ENCODE measurements at places on chromosomes 16 and 17.

GRCh38 chr16:24801761-24802302, 43.9 kb upstream of the SLC5A11 start:
- no peak for DNase-seq

GRCh38 chr17:29252101-29252791, 5.6 kb downstream of the CRYBA1 start:
- peak; percentile 40 for DNase-seq

GRCh38 chr16:14649816-14650215, 17.1 kb downstream of the BFAR start:
- no peak for DNase-seq

DNA sequence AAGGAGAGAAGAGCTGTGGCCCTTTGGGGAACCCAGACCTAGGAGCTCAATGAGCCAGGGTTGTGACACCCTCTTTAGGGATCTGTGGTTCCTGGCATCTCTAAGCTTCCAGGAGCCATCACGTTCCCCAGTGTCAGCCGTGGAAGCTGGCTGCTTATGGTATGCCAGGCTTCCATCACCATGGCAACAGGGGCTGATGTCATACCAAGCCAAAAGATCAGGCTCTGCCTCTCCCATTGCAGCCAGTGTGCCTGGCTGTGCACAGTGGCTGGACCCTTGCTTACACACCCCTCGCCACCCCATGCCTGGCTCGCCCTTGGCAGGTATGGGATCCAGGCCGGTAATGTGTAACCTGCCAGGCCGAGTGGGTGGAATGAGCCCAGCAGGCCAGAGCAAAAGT, 91.1 kb downstream of the SSH2 start:
- no peak for DNase-seq

- peak; percentile 39 for DNase-seq
Observed at GRCh38 chr16:48609652-48610029, 339 bp downstream of the N4BP1 start.

- no peak for DNase-seq
Observed at GRCh38 chr17:76887802-76888201, 19.6 kb downstream of the MGAT5B start.

- peak; percentile 63 for DNase-seq
Observed at GRCh38 chr16:51898872-51899271, 648.1 kb downstream of the TOX3 start.

DNA sequence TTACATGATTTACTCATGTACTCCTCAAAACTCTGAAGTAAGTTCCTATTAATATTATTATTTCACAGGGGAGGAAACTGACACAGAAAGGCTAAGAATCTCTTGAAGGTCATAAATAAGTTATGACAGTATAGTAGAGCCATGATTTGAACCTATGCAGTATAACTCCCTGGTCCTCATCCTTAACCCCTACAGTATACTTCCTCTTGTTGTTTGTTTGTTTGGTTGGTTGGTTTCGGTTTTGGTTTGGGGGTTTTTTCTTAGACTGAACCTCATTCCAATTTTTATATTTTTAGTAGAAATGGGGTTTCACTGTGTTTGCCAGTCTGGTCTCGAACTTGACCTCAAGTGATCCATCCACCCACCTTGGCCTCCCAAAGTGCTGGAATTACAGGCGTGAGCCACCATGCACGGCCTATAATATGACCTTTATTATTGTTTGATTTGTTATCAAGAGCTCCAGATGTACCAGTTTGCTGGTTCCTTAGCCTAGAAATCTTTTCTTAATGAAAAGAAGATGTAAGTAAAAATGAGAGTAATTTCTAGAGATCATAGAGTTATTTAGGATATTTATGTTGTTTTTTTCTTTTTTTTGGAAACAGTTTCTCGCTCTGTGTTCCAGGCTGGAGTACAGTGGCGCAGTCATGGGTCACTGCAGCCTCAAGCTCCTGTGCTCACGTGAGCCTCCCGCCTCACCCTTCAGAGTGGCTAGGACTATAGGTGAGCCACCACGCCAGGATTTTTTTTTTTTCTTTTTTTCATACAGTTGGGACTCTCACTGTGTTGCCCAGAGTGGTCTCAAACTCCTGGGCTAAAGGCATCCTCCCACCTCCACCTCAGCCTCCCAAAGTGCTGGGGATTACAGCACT, 4.8 kb downstream of the PRR11 start:
- no peak for DNase-seq

DNA sequence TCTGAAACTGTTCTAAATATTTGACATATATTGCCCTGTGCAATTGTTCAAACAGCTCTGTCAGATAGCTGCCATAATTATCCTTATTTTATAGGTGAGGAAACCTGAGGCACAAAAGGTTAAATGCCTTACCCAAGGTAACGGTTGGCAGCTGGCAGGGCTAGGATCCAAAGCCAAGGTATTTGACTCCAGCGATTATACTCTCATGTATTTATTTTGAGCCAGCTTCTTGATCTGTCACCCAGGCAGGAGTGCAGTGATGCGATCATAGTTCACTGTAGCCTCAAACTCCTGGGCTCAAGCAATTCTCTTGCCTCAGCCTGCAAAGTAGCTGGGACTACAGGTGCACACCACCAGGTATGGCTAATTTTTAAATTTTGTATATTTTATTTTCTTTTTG, 7.2 kb downstream of the ENO3 start:
- no peak for DNase-seq

GRCh38 chr16:68386628-68387027, 61.7 kb downstream of the SMPD3 start:
- no peak for DNase-seq

GRCh38 chr16:67783353-67783725, 23.0 kb downstream of the RANBP10 start:
- no peak for DNase-seq

GRCh38 chr16:1485847-1486496, 2.8 kb downstream of the PTX4 start:
- DNase-seq, result no peak

GRCh38 chr17:20273741-20274500, 193.4 kb downstream of the LGALS9B start:
- no peak for DNase-seq

DNA sequence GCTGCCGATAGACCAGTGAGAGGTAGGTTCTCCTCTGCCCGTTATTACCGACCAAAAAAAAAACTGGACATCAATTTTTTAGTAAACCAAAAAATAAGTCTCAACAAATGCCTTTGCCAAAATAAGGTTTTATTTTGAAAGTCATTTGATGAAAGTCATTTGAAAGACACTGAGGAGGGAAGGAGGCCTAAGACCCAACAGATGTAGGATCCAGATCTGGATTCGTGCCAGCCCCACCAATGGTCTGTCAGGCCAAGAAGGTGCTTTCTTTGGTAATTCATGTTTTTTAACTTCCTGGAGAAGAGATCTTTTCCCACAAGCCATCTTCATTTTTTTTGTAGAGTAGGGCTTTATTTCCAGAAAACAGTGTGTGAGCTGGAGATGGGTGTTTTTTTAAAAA, 18.1 kb downstream of the NTAN1 start:
- no peak for DNase-seq

- no peak for DNase-seq
Observed at GRCh38 chr16:68436581-68436980, 11.7 kb downstream of the SMPD3 start.

DNA sequence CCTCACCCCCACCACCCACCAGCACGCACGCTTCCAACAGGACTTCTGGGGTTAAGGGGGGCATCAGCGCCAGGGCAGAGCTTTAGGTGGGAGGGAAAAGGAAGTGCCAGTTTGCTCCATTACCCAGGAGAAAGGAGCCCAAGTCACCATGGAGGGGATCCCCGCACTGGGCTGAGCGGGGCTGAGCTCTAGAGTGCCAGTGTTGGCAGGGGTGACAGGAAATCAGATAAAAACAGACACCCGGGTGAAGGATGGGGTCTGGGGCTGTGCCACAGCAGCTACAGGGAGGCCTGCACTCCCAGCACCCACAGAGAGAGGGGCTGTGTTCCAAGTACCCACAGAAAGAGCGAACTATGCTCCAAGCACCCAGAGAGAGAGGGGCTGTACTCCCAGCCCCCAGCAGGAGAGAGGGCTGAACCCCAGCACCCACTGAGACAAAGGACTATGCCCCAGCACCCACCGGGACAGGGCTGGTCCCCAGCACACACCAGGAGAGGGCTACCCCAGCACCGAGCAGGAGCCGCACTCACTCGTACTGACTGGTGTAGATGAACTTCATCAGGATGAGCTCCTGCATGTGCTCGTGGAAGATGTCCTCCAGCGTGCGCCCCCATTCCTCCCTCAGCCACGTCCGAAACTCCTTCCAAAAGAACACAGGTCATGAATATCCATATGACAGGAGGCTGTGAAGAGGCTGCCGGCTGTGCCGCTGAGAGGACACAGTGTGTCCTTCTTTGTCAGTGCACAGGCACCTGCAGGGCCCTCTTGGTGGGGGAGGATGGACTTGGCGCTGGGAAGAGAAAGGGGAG, 18.6 kb upstream of the C16orf95 start:
- no peak for DNase-seq

- DNase-seq, result peak; percentile 56
Observed at GRCh38 chr17:5837055-5837491, 233.1 kb upstream of the WSCD1 start.

GRCh38 chr16:19389246-19389645, 28.4 kb upstream of the TMC5 start:
- DNase-seq, result peak; percentile 31

DNA sequence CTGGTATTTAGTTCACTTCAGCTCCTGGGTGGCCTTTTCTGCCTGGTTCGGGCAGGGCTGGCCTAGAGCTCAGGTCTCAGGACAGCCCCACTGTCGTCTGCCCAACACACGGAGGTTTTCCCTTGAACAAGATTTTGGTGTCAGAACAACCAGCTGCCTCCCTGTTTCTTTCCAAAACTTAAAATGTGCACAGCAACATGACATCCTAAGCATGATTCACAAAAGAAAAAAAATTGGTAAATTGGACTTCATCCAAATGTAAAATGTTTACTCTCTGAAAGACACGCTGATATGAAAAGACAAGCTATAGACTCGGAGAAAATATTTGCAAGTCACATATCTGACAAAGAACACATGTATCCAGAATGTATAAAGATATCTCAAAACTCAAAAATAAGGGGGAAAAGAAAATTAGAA, 197.8 kb upstream of the CHMP6 start:
- DNase-seq, result peak; percentile 70

GRCh38 chr16:87729266-87729954, 36.4 kb downstream of the KLHDC4 start:
- DNase-seq, result no peak

All from HCEC 1CT (cell line).